ENCODE measurements at places on chromosomes 13 and 19.

DNA sequence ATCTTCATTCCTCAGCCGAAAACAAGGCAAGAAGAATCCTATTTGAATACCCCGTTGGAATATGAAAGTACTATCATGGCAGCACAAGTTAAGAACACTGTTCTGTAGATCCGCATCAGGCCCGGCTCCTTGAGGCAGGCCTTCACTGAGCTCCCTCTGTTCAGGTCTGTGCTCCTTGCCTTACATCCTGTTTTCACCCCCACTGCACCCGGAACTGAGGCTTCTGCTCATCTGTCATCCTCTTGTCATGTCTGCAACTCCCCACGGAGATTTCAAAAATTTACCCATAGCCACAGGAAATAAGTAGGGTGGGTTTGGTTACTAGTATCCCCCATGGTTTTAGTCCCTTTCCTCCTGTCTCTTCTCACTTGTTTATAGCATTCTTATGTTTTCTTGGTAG lies 861.9 kb downstream of the GPC5 start:
- no peak for DNase-seq

DNA sequence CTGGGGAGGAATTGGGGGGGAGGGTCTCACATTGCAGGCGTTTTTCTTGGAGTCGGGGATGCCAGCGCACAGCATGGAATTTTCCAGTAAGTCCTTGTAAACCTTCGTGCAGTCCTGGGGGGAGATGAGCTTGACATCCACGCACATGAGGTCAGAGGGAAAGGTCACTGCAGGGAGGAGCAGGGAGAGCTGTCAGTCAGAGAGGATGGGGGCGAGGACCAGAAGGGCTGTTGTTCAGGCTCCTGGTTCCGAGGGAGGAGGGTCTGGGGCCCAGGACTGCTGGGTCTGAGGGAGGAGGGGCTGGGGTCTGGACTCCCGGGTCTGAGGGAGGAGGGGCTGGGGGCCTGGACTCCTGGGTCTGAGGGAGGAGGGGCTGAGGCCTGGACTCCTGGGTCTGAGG lies 4.0 kb downstream of the KLK7 start:
- no peak for DNase-seq

DNA sequence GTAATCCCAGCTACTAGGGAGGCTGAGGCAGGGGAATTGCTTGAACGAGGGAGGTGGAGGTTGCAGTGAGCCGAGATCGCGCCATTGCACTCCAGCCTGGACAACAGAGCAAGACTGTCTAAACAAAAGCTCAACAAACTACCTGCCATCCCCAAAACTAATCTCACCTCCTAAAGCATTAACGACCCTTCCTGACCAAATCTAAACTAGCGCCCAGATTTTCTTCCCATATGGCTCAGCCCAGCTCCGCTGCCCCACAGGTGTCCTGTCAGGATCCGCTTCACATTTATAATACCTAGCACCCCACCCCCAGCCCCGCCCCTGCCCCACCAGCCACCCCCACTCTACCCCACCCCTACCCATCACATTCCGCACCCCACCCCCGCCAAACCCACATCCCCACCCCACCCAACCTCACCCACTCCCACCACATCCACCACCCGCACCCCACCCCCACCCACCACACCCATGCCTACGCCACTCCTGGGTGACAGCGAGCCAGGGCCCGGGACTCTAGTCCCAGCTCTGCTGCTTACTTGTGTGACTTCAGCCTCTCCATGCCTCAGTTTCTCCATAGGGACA lies 599 bp downstream of the C19orf12 start:
- DNase-seq, result no peak

GRCh38 chr13:97359181-97360057 lies 74.5 kb upstream of the RAP2A start:
- DNase-seq, result peak; percentile 61

- DNase-seq, result no peak
Measured at GRCh38 chr13:37029617-37030016, 29.0 kb downstream of the EXOSC8 start.

DNA sequence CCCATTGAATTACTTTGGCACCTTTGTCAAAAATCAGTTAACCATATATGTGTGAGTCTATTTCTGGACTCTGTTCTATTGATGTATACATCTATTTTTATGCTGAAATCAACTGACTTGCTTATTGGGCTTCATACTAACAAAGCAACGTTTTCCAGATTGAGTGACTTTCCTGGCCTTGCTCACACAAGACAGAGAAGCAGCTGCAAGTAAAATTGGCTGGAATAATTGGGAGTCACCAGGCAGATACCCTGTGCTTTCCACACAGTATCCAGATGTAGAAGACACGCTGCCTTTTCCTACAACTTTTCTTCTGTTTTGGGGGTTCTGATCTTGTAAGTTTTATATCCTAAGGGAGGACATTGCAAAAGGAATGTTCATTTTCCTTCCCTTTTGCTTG lies 11.2 kb downstream of the METTL21C start:
- no peak for DNase-seq

- no peak for DNase-seq
Measured at GRCh38 chr13:30493658-30494381, 28.1 kb upstream of the HMGB1 start.

- DNase-seq, result no peak
Measured at GRCh38 chr13:106548064-106548696, 12.7 kb upstream of the EFNB2 start.
